Activated CD4-positive, alpha-beta T cell treated with anti-CD3 and anti-CD28 coated beads, Interleukin-10, Interleukin-2, amounts not matched to agents 100 ng/mL and 50 ng/mL, durations not matched to agents 16 hours and 8 hours (primary cell): ENCODE measurements at places on chromosomes 3 and 15.

GRCh38 chr15:48186271-48186670, 5.2 kb upstream of the CTXN2 start:
- no peak for DNase-seq

DNA sequence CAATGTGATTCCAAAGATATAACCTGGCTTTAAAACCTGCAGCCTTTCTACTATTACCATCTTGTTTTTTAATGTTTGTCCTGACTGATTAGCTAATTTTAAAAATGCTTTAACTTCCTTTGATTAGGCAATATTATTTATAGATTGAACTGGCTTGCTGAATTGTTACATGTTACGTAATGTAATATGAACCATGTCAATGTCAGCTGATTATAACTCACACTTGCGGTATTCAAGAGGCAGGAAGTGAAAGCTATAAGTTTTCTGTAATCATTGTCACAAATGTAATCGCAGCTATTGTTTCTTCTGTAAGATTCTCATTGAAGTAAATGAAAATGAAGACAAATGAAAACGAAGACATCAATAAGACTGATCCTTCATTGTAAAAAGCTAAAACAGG, 146.8 kb downstream of the ROBO2 start:
- DNase-seq = no peak

- DNase-seq = no peak
Observed at GRCh38 chr15:62793752-62794144, 248.8 kb upstream of the TPM1 start.

GRCh38 chr15:100902436-100903167, 16.6 kb upstream of the LRRK1 start:
- DNase-seq = no peak

- DNase-seq = no peak
Observed at GRCh38 chr15:38609097-38609738, 44.6 kb upstream of the RASGRP1 start.

- DNase-seq = no peak
Observed at GRCh38 chr3:55623786-55624185, 136.7 kb upstream of the WNT5A start.

- DNase-seq = no peak
Observed at GRCh38 chr3:5787861-5788488, 600.5 kb downstream of the EDEM1 start.

DNA sequence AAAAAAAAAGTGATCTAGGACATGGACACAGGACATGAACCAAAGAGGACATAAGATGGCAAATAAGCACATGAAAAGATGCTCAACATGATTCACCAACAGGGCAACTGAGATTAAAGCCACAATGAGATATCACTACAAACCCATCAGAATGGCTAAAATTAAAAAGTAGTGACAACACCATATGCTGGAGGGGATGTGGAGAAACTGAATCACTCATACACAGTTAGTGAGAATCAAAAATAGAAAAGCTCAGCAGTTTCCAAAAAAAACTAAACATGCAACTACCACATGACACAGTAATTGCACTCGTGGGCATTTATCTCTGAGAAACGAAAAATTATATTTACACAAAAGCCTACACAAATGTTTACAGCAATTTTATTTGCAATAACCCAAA, 27.9 kb upstream of the ACKR4 start:
- DNase-seq = peak; percentile 31

DNA sequence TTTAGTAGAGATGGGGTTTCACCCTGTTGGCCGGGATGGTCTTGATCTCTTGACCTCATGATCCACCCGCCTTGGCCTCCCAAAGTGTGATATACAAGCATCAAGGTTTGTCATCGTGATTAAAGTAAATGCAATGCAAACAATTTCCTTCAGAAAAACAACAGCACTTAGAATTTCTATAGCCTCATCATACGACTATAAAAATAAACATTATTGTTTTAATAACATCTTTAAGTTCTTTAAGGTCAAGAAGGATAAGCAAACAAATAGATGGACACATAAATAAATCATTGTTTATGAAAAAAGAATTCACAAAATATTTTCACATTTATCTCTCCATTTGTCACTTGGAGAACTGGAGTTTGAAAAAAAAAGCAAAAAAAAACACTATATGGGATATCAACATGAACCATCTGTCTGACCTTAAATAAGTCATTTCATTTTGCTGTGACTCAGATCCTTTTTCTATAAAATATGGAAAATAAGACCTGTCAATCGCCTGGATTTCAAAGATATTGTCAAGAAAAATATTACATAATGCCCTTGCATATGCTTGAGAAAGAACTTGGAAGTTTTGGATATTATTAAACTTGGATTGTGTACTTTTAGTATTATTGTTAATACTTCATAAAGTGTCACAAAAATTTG, 642.0 kb upstream of the KCNMB2 start:
- DNase-seq = no peak

- no peak for DNase-seq
Observed at GRCh38 chr15:68589783-68590710, 11.3 kb downstream of the CORO2B start.

- DNase-seq = peak; percentile 61
Observed at GRCh38 chr3:32288819-32289218, 50.3 kb downstream of the CMTM8 start.

DNA sequence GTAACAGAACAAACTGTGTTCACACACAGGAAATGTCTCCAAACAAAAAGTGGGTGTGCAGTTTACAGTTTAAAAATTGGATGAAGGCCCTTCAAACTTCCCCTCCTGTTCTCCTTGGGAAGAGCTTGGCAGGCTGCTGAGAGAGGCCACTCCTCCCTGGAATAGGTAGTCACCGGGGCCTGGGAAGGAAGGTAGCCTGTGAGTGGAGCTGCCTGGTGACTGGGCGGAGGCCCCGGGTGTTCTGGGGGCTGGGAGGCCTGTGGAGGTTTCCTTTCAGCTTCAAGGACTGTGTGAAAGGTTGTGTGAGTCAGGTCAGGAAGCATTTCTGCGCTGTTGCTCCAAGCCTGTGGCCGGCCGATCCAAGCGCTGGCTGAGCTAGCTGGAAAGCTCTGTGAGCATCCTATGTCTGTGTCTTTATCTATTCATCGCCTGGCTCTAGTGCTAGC, 14.1 kb downstream of the SLCO3A1 start:
- no peak for DNase-seq

DNA sequence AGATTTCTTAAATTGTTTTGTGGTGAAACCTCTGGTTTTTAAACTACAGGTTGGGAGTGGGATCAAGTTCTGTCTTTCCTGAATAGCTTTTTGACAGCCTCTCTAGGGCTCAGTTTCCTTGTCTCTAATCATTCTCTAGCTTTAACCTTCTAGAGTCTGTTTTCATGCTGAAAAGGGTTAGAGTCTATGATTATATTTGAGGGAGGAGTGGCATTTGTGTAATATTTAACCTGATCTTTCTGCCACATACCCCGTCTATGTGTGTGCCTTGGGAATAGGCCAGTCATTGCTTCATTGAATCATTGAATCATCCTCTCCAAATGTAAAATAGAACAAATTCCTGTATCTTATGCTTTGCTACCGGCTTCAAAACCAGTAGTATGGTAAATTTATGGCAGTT, 204.9 kb downstream of the KLHL25 start:
- no peak for DNase-seq

DNA sequence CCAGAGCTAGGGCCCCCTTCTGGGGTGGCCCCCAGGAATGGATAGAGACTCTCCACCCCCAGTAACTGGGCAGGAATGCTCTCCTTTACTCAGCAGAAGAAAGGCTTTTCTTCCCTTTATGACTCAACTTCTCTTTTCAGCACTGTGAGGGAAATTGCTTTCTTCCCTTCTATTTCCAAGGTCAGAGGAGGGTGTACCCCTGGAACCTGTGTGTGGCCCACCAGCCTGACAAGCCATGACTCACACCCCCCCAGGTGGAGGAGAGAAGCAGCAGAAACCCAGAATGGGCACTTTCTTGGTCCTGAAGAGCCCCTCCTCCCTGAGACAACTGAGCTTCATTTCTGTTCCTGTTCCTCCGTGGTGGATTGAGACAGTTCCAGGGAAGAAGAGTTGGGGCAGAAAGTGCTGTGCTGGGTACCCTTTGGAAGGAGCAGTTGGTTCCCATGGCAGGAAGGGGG, 2.7 kb upstream of the ANKRD63 start:
- no peak for DNase-seq

- no peak for DNase-seq
Observed at GRCh38 chr15:60651734-60652141, 172.8 kb upstream of the ICE2 start.

DNA sequence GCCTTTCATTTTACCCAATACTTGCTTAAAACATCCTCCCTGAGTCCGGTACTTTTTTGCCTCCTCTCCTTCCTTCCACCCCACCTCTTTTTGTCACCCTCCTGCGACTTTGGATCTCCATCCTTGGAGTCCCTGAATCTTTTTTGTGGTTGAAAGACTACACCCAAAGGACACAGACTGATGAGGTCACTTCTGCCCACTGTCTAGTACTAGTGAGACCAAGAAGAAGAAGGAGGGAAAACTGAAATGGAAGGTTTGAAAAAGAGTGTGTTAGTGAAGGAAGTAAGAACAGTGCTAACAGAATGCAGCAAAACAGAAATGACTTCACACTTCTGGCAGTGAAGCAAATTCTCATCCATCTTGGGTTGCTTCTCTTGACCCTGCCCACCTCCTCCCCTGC, 6.6 kb downstream of the B3GNT5 start:
- DNase-seq = no peak

GRCh38 chr3:79424811-79425210, 343.0 kb downstream of the ROBO1 start:
- DNase-seq = no peak

GRCh38 chr3:159858650-159859049, 130.0 kb upstream of the IL12A start:
- DNase-seq = no peak

DNA sequence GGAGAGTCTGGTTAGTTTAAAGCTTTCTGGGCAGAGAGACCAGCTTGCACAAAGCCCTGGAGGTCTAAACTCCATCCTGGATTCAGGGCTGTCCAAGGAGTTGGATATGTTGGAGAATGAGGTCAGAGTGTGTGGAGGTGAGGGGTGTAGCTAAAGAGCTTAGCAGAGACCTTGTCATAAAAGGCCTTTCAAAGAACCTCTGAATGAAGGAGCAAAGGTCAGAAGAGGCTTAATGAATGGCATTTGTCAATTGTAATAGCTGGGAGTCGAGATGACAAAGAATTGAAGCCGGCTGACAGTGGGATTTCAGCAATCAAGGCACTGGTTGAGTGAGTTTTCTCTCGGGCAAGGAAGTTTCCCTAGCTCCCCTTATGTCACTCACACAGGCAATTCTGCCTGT, 202.6 kb downstream of the PDCD6IP start:
- DNase-seq = no peak

DNA sequence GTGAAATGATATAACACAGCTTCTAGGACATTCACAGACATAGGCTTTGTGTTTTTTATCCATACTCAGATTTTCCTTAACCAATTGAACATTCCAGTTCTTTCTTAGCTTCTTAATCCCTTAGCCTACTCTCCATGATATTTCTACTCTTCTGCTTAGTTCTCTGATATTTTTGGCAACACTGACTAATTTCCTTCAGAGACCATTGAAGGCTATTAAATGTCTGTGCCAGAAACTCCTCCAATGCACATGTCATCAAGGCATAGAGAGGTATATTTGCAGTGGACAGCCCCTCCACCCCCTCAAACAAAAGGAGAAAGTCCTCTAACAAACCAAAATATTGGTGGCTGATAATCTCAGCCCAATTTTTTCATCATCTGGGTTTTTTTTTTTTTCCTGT, 105.9 kb upstream of the TSC22D2 start:
- no peak for DNase-seq

GRCh38 chr3:3495611-3496010, 303.6 kb upstream of the LRRN1 start:
- DNase-seq = no peak

DNA sequence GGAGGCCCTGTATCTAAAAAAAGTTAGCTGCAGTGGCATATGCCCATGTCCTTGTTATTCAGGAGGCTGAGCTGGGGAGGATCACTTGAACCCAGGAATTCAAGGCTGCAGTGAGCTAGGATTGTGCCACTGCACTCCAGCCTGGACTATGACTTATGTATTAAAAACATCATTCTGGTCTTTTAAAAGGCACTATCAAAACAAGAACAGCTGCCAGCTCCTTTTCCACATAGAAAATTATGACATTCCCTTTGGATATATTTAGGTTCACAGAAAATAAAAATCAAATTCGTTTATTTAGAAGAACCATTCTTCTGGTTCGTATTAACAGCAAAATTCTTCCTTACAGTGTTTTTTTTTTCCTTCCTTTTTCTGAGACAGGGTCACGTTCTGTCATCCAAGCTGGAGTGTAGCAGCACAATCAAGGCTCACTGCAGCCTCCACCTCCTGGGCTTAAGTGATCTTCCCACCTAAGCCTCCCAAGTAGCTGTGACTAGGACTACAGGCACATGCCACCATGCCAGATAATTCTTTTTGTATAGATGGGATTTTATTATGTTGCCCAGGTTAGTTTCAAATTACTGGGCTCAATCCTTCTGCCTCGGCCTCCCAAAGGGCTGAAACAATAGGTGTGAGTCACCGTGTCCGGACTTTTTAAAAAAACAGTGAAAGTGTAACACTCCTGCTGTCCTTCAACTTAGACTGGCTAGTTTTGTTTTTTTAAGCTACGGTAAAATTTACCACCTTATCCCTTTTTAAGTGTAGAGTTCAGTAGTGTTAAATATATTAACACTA, 13.9 kb downstream of the ICE2 start:
- no peak for DNase-seq

GRCh38 chr3:31346542-31346979, 186.2 kb upstream of the STT3B start:
- no peak for DNase-seq

- no peak for DNase-seq
Observed at GRCh38 chr3:139281096-139281495, 62.7 kb upstream of the MRPS22 start.

GRCh38 chr3:37129871-37130270, 44.5 kb downstream of the LRRFIP2 start:
- DNase-seq = peak; percentile 70

GRCh38 chr3:156788846-156789245, 37.3 kb upstream of the LEKR1 start:
- DNase-seq = no peak

DNA sequence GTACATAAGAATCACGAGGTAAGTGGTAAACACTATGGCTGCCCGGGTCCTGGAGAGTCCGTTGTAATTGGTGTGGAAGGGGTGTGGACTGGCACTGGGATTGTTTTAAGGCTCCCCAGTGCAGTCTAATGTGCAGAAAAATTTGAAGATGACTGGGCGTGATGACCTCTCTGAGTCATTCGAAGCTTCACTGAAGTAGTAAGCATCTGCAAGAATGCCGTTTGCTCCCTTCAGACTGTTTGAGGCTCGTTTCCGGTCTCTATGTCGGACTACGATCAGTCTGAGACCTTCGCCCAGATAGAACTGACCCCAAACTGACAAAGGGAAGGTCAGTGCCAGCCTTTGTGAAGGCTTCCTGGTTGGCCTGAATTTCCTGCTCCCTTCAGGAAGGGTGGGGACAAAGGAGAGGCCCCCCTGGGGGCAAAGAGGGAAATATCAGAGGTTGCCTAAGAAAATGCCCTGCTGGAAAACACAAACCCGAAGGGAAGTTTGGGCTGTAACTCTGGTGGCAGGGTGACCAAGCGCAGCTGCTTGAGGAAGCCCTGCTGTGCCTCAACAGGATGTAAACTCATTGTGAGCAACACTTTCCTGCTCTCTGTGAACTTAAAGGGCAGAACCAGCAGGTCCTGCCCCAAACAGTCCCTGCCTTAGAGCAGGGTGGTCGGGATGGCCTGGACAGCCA, 34.6 kb downstream of the BTD start:
- peak; percentile 83 for DNase-seq
